GM13977 (cell line): ENCODE measurements at places on chromosomes 4 and X.

DNA sequence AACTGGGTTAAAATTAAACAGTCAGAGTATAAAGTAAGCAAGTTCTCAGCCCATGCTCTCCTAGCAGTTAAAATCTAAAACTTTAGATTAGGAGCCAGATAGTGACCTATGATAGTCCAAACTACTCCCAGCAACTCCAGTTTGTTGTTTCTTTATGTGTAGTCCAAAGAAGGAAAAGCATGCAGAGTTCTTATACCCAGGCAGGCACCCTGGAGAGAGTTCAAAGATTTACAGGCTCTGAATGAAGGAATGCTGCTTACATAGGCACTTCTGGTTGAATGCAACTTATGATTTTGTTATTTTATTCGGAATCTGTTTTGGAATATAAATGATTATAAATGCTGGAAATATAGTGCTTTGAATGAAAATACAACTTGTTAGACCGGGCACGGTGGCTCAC is 67.2 kb downstream of the GPAT3 start:
- no peak for DNase-seq

- DNase-seq = no peak
These were observed 296 bp upstream of the ADGRL3 start for GRCh38 chr4:61199873-61200186.

GRCh38 chrX:128650326-128650725 is 598.1 kb upstream of the ACTRT1 start:
- no peak for DNase-seq

DNA sequence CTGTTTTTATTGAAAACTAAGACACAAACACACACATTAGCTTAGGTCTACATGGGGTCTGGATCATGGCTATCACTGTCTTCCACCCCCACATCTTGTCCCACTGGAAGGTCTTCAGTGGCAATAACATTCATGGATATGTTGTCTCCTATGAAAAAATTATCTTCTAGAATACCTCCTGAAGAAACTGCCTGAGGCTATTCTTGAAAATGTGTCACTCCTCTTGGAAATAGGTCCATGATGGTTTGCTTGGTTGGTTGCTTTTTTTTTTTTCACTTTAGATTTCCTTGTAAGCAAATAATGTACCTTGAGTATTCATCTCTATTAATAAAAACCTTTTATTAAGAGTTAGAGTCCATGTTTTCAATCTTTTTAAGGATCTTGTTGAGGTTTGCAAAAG is 195.3 kb upstream of the PDE5A start:
- DNase-seq = no peak

GRCh38 chr4:38752372-38752940 is 30.3 kb downstream of the TLR10 start:
- peak; percentile 58 for DNase-seq

GRCh38 chrX:40120838-40121580 is 23.3 kb upstream of the BCOR start:
- no peak for DNase-seq

- DNase-seq = peak; percentile 21
These were observed 128.4 kb downstream of the REELD1 start for GRCh38 chr4:146342600-146343192.

GRCh38 chrX:102979536-102979935 is 42.5 kb downstream of the RAB40AL start:
- no peak for DNase-seq

DNA sequence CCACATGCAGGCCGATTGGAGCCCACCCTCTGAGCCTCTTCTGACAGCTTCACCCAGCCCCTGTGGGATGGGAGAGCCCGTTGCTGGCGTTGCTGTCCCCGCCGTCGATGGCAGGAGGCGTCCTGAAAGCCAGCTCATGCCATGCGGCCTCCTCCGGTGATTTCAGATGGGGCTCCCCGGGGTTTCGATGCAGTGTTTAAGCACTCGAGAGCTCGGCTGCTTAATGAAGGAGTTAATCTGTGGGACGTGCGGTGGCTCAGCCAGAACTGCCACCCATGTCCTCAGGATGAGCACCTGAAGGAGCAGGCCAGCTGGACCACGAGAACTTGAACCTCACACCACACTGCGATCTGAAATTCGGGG is 95.6 kb downstream of the SORCS2 start:
- DNase-seq = no peak

DNA sequence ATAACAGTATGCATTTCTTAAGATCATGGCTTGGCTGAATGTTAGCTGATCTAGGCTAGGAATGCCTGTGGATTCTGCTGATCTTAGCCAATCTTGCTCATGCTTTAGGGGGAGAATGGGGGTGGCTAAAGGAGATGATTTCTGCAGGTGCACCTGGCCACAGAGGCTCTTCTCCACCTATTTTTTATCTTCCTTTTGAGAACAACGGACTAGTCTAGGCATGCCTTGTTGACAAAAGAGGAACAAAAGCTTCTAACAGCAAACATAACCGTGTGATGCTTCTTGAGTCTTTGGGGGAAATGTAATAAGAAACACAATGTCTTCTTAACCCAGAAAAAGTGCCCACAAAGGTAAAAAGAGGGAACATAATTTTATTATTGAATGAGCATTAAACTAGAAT is 743.5 kb downstream of the ARAP2 start:
- DNase-seq = no peak

- no peak for DNase-seq
These were observed 140.5 kb downstream of the LRBA start for GRCh38 chr4:150874338-150875226.

DNA sequence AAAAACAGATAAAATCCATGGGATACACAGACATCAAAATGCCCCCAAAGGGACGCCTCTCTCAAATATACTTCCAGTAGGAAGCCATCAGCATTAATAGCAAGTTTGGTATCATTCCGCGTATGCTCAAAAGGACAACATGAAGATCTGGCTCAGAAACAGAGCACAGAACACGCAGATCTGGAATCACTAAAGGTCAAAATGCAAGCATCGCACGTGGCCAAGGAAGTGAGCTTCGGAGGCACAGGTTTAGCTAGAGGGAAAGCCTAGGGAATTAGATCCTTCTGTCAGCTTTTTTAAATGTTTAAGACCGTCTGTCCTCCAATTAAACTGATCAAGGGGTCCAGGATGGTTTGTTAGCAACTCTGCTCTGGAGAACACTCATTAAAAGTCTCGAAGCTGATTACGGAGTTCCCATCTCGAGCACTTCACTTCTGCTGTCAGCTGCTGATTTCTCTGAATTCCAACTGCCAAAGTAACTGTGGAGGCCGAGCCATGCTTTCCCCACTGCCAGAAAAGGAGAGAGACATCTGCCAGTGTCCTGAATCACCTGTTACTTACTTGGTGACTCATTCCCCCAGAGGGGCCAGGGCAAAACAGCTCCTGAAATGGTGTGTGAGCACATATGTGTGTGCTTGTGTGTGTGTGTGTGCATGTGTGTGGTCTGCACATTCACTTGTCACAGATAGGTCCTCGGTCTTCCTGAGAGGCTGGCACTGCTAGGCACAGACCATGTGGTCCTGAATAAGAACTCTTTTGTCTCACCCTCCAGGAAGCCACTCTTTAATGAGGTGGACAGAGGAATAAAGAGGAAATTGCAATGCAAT is 177.7 kb upstream of the PPARGC1A start:
- DNase-seq = no peak

- DNase-seq = no peak
These were observed 209.2 kb downstream of the ADAM29 start for GRCh38 chr4:175127314-175127713.

DNA sequence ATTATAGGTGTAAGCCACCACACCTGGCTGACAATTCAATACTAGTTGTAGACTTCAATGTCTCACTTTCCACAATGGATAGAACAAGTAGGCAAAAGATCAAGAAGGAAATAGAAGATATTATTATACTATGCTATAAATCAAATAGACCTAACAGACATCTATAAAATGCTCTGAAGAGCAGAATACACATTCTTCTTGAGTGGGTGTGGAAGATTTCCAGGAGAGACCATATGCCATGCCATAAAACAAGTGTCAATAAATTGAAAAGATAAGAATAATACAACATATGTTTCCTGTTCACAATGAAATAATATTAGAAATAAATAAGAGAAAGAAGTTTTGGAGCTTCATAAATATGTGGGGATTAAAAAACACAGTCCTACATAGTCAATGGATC is 179.3 kb upstream of the AMOT start:
- DNase-seq = no peak

- DNase-seq = no peak
These were observed 60.0 kb upstream of the STX18 start for GRCh38 chr4:4601803-4602369.

GRCh38 chrX:76183289-76184049 is 10.6 kb downstream of the PBDC1 start:
- no peak for DNase-seq

DNA sequence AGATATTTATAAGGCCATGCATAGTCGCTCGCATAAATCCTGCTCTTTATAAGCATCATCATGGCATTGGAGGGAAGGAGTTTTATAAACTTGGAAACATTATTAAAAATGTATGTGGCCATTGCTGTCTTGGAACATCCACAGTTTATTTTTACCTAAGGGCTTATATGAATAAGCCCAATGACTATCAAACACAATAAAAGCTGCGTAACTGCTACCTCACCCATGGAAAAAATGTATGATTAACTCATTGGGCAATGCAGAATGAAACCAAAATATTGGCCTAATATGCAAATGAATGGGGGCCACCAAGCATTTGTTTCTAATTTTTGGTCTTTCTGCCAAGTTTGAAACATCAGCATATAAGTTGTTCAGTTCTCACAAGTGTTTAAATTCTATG is 19.1 kb downstream of the GEMIN8 start:
- DNase-seq = no peak

- peak; percentile 17 for DNase-seq
These were observed 674 bp downstream of the SEC24B start for GRCh38 chr4:109434007-109434971.

GRCh38 chr4:162352580-162353107 is 188.8 kb upstream of the FSTL5 start:
- no peak for DNase-seq

GRCh38 chr4:3700223-3700622 is 66.0 kb upstream of the ADRA2C start:
- DNase-seq = no peak
